Uterus (tissue), 4 donors: ENCODE measurements at places on chromosomes 2 and 18. TPM values are rescaled to one million over a fixed set of nuclear protein-coding genes. Genes with fewer than 3 reads are reported as not detected.

DNA sequence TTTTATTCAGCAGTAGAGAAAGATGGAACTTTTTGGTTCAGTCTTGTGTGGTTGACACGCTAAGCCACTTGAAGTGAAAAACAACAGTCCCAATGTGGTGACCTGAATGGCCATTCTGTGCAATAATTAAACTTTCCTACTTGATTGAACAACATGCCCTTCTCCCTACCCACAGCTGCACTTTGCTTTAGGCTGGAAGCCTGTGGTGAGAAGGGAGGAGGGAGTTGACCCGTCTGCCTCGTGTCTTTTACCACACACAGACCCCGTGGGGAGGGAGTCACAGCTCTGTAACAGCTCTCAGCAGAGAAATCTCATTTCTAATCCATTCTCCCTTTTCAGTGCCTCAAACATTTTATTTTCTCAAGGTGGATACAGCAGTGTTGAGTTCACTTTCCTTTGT is 138.2 kb upstream of the PKDCC start:
- DNase-seq: no peak

DNA sequence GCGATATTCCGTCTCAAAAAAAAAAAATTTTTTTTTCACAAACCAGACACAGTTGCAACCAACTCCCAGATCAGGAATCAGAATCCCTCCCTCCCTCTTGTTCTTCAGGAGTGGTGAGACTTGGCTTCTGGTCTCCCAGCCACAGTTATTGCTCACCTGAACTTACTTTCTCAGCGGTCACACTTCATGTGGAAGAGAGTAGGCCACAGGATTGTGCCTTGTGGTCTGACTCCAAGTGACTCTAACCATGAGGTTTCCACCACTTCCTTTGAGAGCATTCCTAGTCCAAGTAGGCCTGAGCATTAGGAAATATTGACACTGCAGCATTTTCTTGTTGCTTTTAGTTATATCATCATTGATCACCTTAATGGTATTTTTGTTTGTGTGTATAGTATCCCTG is 12.1 kb downstream of the FMNL2 start:
- no peak for DNase-seq

- DNase-seq: no peak
Observed at GRCh38 chr18:12750715-12751502, 48.1 kb downstream of the PSMG2 start.

GRCh38 chr18:11324510-11324909 is 175.1 kb upstream of the PIEZO2 start:
- DNase-seq: no peak

DNA sequence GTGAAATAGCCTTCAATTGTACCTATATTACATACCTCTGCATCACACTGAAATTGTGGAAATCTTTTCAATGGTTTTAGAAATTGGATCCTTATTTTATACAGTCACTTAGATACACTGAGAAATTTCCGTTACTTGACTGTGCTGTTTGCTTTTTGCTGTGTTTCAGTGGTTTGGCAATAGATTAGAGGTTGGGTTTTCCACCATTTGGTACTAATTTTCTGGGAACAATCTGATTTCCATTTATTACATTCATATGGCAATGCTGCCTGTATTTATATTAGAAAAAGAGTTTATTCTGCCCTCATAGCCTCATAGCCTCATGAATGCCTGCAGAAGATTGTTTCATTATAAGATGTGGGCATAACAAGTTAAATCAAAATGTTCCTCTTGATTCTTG is 285.0 kb downstream of the GULP1 start:
- DNase-seq: no peak

DNA sequence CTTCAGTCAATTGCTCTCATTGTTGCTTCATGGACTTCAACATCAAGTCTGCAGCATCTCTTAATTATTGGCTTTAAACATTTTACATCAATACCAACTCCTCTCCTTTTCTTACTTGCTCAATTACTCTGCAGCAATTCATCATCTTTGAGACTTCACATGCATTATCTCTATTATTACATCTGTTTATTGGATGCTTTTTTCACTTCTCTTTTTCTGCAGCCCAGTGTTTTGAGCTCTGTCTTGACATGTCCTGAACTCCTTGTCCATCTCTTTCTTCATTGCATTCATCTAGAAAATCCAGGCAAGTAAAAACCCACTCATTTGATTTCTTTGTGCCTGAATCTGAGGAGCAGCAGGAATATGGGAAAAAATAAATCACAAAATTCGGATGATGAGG is 647.9 kb downstream of the PLCL1 start:
- DNase-seq: no peak

DNA sequence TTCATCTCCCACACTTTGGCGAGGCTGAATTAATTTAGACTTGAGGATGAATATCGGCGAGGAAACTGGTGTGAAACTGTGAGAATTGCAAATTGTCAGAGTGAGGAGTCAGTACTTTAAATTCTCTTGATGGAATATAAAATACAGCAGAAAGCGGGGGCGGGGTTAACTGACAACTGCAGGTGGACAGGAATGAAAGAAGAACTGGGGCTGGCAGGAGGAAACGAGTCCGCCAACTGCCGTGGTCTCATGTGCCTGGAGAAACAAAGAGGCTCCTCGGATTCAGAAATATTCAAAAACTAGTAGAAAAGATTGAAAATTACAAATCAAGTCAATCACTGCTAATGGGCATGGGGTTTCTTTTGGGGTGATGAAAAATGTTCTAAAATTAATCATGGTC is 44.3 kb downstream of the MOGAT1 start:
- no peak for DNase-seq

- no peak for DNase-seq
Observed at GRCh38 chr2:123451542-123451941, 573.5 kb upstream of the CNTNAP5 start.

- DNase-seq: no peak
Observed at GRCh38 chr18:22521026-22521707, 103.5 kb upstream of the CTAGE1 start.

- no peak for DNase-seq
Observed at GRCh38 chr2:108588070-108588668, 53.9 kb downstream of the LIMS1 start.

- no peak for DNase-seq
Observed at GRCh38 chr2:12232876-12233275, 483.9 kb upstream of the TRIB2 start.

DNA sequence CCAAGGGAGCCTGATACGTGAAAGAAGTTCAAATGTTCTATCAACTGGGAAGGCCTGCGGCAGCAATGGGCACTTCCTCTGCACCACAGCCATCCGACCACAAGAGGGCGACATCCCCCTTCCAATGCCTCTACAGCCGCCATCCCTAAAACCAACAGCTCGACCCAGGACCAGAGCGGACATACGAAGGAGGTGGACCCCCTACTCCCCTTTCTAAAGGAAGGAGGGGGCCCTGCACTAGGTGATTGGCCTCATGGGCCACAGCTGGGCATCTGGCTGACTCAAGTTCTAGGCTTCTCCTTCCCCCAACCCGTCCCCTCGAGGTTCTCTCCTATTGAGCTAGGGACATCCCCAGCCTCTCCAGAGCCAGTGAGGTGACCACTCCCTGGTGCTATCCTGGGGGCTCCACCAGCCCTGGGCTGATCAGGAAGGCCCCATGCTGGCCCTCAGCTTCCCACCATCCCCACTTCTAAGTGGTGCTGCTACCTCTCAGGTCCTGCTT is 217.2 kb downstream of the TNS1 start:
- DNase-seq: peak; percentile 84

DNA sequence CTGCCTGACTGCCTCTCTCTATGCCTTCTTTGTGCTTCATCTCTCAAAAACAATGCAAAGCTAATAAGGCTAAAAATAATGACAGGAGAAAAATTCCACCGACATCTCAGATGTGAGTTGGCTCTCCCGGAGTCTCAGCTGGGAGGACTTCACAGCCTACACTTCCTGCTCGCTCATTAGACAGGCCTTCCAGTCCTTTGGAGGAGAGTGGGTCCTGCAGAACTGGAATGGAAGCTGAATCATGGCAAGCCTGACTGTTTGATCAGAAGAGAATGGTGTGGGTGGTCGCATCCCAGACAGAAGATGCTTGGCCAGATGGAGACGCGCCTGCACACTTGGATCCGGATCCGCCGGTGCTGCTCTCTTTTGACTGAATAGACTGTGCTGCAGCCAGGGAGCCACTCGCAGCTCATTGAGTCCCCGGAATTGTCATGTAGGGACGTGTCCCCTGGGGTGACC is 49.7 kb downstream of the TRIB2 start:
- no peak for DNase-seq

- DNase-seq: no peak
Observed at GRCh38 chr2:101296371-101296770, 12.1 kb downstream of the RNF149 start.

- DNase-seq: no peak
Observed at GRCh38 chr18:65056575-65056974, 694.2 kb upstream of the CDH7 start.

- no peak for DNase-seq
Observed at GRCh38 chr2:6806604-6807003, 59.1 kb downstream of the CMPK2 start.

DNA sequence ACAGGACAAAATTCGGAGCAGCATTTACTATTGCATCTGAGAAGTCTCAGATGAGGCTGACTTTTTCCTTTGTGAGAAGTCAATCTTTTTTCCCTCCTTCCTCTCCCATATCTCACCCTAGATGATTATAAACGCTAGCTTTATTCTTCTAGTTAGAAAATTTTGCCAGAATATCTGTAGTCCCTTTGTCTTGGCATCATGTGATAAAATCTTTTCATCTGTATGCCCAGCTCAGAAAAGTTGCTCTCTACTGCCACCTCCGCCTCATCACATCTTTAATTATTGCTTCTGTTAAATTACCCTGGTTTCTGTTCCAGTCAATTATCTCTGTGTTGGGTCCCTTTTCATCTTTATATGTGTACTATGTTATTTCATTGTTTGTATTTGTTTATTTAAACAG is 210.8 kb upstream of the SLC35G4 start:
- no peak for DNase-seq

GRCh38 chr2:40317761-40318160 is 134.1 kb downstream of the SLC8A1 start:
- no peak for DNase-seq

- DNase-seq: no peak
Observed at GRCh38 chr18:9025091-9025838, 77.2 kb upstream of the NDUFV2 start.

DNA sequence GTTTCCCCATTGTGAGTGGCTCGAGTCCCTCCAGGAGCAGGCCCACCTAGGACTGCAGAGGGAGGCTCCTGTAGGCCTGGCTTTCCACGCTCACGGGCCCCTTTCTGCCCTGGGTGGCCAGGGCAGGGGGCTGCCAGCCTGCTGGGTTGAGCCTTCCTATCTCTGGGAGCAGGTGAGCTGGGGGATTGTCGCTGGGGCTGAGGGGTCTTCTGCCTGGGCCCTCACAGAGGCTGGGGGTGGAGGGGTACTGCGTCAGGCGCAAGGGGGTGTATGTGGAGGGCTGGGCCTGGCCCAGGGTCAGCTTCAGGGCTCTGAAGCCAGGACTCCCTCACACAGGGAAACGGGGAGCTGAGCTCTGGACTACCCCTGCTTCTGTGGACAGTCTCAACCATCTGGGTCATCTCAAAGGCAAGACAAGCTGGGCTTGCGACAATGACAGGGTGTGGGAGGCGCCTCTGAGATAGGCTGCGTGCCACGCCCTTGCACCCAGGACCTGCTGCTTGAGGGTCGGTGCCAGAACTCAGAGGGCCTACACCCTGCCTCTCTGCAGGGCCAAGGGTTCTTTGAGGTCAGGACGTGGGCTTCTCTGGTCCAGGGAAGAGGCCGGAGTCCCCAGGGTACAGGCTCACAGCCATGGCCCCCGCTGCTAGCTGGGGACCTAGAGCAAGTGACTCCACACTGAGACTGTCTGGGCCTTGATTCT is 206.1 kb downstream of the TWIST2 start:
- DNase-seq: no peak

Gene VIL1
- 0.28 TPM for total RNA-seq

Gene TRIM54
- total RNA-seq: 5.0 TPM

Gene SLC11A1
- 7.4 TPM for total RNA-seq

Gene FZD7
- total RNA-seq: 15.0 TPM

Gene DOK6
- 1.6 TPM for total RNA-seq

Gene FTCDNL1
- total RNA-seq: 5.8 TPM

Gene FABP1
- total RNA-seq: not detected

Gene SERPINB3
- total RNA-seq: not detected

Gene LONRF2
- total RNA-seq: 44.0 TPM

Gene RSAD2
- 0.51 TPM for total RNA-seq
